ENCODE measurements at places on chromosomes 5 and 9. TPM values are rescaled to one million over a fixed set of nuclear protein-coding genes. Genes with fewer than 3 reads are reported as not detected.

Gene ISL1
- total RNA-seq: not detected

- no peak for DNase-seq
These were observed 28.8 kb downstream of the MLLT3 start for GRCh38 chr9:20593537-20593936.

DNA sequence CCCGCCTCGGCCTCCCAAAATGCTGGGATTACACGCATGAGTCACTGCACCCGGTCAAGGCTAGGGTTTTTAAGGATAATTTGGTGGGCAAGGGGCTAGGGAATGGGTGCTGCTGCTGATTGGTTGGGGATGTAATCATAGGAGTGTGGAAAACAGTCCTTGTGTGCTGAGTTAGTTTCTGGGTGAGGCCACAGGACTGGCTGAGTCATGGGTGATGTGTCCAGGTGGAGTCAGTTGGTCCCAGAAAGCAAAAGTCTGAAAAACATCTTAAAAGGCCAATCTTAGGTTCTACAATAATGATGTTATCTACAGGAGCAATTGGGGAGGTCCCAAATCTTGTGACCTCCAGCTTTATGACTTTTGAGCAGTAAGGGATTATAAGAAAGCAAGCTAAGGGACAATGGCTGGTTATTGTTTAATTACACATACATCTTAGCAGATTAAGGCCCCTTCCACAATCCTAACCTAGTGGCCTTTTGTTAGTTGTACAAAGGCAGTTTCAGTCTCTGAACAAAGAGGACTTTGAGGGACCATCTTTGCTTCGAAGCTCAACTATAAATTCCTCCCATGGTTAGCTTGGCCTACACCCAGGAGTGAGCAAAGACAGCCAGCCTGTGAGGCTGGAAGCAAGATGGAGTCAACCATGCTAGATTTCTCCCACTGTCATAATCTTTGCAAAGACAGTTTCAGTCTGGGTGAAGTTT lies 5.5 kb upstream of the AOPEP start:
- DNase-seq: no peak

GRCh38 chr9:135116881-135117280 lies 29.4 kb downstream of the OLFM1 start:
- no peak for DNase-seq

Data from activated CD8-positive, alpha-beta T cell treated with anti-CD3 and anti-CD28 coated beads, Interleukin-2, amount 10 ng/mL, durations not matched to agents 7 days and 5 days (primary cell).